RWPE2 (cell line): ENCODE measurements at places on chromosomes 5 and 9.

DNA sequence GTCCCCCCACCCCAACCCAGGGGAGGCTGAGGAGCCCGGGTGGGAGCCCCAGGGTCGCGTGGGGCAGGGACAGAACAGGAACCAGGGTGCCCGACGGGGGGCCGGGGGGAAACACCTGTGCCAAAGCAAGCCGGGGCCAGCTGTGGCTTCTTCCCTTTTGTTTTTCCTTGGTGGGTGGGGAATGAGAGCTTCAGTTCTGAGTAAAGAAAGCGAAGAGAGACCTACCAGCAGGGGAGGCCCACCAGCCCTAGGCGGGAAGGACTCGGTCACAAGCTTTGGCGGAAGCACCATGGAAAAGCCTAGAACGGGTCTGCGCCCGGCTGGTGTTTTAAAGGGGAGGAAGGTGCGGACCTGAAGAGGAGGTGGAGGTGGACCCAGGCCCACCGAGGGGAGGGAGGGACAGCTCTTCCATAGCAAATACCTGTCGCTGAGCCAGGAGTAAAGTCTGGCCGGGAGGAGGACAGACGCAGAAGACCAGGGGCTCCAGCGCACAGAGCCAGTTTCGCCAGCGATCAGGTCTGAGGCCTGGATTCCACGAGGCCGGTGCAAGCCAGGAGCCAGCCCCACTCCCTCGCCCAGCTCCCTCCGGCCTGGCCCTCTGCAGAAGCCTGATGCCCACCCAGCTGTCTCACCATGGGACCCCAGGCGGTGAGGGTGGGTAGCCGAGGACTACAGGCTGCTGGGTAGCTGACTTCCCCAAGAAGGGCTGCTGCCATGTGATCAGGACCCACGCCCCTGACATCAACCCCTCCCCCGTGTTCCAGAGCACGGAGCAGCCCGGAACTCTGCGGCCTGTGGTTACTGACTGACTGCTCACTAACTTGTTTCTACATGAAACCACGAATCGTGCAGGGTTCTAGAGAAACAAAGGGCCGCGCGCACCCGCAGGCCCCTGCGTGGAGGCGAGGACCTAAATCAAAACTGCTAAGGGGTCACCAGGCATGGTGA is 849 bp upstream of the MGAT1 start:
- peak; percentile 88 for DNase-seq

- DNase-seq: no peak
Measured at GRCh38 chr5:112548246-112548881, 129.3 kb upstream of the EPB41L4A start.

DNA sequence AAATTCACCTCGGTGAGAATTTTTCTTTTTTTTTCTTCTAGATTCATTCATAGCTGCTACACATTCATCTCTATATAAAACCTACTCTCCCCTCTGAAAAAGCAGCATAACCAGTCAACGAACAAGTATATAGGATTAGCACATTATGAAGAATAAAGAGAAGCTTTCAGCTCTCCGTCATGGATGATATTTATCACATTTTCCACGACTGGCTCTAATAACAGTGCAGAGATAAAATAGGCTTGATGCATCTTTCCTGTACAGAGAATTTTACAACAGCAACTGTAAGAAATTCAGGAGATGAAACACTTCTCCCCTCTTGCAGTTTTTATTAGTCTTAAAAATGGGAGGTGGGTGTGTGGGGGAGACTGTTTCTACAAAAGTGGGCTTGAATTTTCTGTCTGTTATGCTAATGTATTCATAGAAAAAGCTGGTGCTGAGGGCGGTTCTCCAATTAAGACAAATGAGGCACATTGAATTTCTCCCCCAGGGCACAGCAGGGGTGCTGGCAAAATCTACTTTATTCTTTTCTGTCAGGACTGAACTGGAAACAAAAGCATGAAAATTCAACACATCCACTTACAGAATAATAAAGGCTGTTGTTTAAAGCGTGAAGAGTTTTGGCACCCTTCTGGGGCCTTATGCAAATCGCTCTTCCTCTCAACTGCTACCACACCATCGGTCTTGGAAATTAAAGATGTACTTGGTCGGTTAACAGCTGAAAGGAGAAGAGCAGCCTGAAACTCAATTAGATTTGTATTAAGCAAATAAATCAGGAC is 233.9 kb upstream of the ZNF608 start:
- DNase-seq: no peak

GRCh38 chr5:761059-761771 is 23.3 kb downstream of the ZDHHC11B start:
- peak; percentile 60 for DNase-seq

DNA sequence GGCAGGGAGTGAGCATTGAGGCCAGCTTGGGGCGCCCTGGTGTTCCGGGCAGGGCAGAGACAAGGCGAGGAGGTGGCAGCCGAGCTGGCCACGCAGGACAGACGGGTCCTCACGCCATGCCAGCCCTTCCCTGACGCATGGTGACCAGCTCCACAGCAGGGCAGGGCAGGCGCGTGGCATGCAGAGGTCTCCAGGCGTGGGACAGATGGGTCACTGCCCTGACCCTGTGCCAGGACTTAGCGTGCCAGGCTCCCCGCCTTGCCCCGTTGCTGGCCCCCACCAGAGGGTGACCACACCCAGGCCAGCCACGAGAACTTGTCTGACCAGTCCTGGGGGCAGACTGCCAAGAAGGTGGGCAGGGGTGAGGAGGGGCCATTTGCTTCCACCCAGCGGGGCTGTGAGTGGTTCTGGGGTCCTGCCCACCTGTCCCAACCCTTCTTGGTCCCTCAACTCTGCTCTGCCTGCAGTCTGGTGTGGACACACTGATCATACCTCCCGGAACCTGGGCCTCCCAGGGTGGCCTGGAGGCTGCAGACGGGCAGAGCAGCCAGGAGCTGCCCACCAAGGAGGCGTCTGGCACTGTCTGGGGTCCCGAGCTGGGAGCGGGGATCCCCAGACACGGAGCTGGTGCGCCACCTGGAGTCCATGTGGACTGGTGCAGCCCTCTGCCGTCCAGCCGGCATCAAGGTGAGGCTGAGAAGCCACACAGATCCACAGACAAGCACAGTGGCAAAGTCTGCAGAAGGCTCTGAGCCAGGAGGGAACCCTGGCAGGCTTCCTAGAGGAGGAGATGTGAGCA is at the start of gene RNF224:
Gene RNF224 (plus strand): TSS at position 449 of the 799 bp plus-strand sequence. CDS start 834 bp downstream, outside the sequence.
- DNase-seq: peak; percentile 91

- no peak for DNase-seq
Measured at GRCh38 chr5:123215929-123216702, 127.1 kb downstream of the PRDM6 start.

DNA sequence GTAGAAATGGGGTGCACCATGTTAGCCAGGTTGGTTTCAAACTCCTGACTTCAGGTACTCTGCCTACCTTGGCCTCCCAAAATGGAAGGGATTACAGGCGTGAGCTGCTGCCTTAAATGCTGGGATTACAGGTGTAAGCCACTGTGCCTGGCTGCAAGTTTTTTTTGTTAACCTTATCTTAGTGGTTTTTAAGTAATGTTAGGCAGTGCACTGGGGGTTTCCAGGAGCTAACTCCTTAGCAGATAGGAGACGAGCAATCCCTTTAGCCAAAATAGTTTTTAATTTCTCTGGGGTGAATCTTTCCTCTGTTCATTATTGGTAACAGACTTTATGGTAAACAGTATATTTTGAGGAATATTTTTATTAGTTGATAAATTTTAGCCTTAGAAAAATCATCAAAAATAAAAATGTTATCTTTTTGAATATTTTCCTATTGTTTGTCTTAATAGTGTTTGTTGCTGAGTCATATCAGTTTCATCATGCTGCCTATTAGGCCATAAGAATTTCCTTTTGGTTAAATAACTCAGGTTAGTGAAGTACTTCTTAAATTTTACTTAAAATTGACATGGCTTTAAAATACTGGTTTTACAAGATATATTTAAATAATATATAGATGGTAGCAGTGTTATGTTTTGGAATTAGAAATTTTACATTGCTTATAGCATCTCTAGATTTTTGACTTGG is 37.9 kb downstream of the LMNB1 start:
- DNase-seq: no peak

GRCh38 chr9:92976431-92976830 is 29.1 kb downstream of the FGD3 start:
- DNase-seq: no peak

GRCh38 chr5:33479311-33479710 is 38.5 kb downstream of the TARS1 start:
- no peak for DNase-seq

- DNase-seq: no peak
Measured at GRCh38 chr9:105290954-105291353, 46.5 kb downstream of the SLC44A1 start.

GRCh38 chr9:82988488-82988887 is 74.5 kb downstream of the RASEF start:
- no peak for DNase-seq

DNA sequence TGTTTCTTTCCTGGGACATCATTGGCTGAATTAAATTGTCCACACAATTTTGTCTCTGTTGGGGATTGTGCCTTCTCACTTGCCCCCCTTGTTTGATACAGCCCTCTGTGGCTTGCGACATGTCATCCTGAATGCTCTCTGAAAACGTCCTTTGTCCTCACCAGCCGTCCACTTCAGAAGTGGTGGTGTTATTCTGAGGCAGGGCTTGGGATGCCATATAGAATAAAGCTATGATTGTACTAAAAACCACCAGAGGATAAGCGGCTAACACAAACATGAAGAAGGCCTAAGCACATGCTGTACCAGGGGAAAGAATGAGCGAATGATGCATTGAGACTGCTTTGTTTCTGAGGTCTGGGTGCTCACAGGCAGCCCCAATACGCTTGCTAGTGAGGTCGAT is 3.5 kb upstream of the SNX30 start:
- no peak for DNase-seq

DNA sequence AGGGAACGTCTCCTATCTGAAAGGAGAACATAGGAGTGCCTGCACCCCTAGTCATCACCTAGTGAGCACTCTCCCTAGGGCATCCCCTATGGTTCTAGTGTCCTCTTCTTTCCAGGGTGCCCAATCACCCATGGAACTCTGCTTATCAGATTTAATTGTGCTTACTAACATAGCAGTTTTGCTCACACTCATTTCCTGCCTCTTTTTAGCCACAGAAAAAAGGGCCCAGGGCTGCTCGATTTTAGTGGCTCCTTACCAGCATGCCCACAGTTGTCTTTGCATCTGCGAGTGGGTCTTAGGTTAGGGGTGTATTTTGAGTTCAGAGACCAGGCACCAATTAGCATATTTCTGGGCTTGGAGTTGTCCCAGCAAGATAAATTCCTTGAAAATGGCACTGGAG is 1110.2 kb downstream of the TAF11L14 start:
- no peak for DNase-seq

DNA sequence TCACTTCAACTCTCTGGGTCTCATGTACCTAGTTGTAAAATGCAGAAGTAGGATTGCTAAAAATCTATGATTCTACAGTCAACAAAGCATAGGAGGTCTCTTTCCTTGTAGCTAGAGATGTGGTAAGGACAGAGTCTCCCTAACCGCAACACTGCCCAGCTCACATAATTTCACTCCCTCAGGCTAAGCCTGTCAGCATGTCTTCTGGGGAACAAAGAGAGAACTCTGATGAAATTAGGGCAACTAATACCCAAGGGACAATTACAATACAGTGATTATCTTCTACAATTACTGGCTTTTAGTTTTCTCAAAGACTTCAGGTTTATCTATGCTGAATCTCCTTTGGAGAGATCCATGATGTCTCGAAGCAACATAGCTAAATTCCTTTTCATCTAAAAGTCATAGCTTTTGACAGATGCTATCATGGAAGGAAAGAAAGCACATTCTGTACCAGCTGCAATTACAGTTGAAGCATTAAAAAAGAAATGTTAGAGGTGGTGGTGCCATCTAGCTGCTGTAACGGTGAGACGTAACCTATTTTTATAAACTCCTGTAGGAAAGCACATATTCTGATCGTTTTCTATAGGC is 141.1 kb upstream of the TARS1 start:
- no peak for DNase-seq

DNA sequence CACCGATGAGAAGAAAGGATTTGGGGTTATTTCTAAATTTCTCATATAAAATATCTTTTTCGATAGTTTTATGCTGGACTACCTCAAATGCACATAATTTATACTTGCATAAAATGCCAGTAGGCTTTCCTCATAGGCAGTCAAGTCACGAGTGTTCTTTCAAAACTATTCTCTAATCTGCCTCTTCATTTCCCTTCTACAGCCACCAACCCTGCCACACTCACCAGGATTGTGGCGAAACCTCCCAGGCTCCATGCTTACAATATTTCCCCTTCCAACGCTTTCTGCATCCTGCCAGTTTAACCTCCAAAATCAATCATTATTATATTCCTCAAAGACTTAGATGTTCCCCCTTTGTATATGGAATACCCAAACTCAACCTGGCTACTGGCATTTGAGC is 65.4 kb downstream of the FRMD3 start:
- no peak for DNase-seq
